Activated naive CD8-positive, alpha-beta T cell treated with anti-CD3 and anti-CD28 coated beads for 36 hours (primary cell): ENCODE measurements at places on chromosomes 5 and 9. TPM values are rescaled to one million over a fixed set of nuclear protein-coding genes. Genes with fewer than 3 reads are reported as not detected.

The TAS2R1 gene
- not detected for total RNA-seq

- H3K36me3 ChIP-seq = peaks cover 2% of the 10 kb centered on the region
- H3K27me3 ChIP-seq = no peaks in the 10 kb centered on the region
- no peak for DNase-seq
- H3K27ac ChIP-seq = no peak overlapping the region
- no peak overlapping the region for H3K4me3 ChIP-seq
Observed at GRCh38 chr9:21465859-21466518, 16.1 kb downstream of the IFNE start.

The PCDHA7 gene
- not detected for total RNA-seq

DNA sequence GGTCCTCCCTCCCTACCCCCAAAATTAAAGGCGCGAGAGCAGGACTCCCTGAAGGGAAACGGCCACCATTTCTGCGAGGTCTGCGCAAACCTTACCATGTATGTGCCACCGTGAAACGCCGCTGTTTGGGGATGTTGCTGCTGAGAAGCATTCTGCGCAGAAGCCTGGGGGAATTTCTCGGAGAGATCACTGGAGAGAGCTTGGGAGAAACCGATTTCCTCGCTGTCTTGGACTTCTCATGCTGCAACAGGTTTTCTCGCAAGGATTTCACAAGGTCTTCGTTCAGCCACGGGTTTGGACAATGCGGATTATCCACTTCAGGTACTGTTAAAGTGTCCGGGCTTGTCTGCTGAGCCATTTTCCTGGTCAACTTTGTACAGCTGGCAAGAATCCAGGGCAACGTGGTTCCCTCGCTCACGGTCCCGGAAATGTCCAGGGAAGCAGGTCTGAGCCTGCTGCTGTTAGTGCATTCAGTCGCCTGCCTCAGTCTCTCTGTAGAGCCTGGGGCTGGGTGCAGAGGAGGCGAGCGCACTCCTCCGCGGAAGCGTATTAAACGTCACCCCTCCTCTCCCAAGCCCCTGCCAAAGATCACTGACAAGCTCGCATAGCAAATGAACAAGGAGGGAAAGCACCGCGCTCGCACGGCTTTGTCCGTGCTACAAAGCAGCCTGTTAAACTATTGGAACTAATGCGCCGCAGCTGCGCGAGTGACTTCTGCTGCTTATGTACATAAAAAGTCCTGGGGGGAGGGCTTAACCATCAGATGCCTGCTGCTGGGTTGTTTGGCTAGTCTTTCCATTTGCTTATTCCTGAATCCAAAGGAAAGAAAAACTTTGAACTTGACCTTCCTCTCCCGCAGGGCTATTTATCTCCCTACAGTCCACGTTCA is 125.1 kb downstream of the PDE4D start:
- DNase-seq = peak; percentile 9
- H3K27ac ChIP-seq = no peak overlapping the region
- peak overlapping the region; percentile 56 for H3K4me3 ChIP-seq
- H3K4me1 ChIP-seq = peaks cover 10% of the 10 kb centered on the region

The SLC23A1 gene
- total RNA-seq = not detected

The C9orf78 gene
- total RNA-seq = 66.3 TPM

The SGCD gene
- total RNA-seq = not detected

DNA sequence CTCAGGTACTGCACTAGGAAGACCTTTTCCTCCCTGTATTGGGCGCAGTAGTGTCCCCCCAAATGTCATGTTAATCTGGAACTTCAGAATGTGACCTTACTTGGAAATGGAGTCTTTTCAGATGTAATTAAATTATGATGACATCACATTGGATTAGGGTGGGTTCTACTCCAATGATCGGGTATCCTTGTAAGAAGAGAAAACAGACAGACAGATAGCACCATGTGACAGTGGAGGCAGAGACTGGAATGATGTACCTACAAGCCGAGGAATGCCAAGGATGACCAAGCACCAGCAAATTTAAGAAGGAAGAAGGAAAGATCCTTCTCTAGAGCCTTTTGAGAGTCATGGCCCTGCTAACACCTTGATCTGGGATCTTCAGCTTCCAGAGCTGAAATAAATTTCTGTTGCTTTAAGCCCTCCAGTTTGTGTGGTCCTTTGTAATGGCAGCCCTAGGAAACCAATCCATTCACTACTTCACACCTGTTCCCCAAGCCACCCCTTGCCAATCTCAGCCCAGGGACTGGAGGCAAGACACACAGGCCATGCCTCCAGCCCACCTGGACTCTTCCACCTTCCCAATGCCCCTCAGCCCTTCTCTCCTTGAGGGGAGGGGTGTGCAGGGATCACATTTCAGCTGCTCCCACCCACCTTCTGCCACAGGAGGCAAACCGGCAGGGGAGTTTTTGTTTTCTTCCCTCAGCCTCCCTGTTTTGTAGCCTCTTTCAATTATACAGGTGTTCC is 1.6 kb downstream of the CCNJL start:
- no peaks in the 10 kb centered on the region for H3K36me3 ChIP-seq
- H3K27ac ChIP-seq = no peak overlapping the region
- DNase-seq = no peak
- peaks cover 4% of the 10 kb centered on the region for H3K4me1 ChIP-seq
- H3K27me3 ChIP-seq = peaks cover 74% of the 10 kb centered on the region

DNA sequence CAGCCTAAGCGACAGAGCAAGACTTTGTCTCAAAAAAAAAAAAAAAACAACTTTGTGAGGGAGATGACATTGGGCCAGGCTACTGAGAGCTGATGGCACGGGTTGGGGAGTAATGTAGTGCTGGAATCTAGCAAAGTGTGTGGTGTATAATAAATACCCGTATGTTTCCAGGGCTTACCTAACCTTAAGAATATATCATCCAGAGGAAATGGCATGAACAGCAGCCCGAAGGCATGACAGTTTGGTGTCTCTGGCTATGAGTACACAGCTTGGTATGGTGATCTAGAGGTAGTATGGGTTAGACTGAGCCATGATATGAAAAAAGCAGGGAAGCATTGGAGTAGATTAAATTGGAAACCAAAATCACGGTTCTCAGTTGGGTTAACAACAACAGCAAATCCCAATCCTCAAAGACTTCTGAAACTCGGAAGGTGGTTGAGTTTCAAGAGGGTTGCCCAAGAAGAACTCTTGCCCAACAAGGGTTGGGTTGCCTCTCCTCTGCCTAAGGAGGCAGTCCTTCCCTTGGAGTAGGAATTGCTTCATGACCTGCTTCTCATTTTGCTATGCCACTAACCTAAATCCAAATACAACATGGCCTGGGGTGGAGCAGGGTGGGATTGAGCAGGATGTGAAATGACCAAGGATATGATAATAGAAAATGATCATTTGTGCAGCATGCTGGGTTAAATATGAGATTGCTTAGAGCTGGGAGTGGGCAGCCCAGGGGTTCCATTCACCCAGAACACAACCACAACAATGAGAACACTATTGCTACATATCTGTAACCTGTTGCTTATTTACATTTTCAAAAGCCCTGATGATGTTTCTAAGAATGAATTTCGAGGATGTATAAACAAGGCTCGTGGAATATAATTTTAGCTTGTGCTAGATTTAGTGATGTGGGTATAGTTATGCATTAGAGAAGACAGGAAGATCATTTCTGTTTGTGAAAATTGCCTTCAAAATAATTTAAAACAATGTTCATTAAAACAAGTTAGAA is 64.6 kb upstream of the ZFR start:
- no peak overlapping the region for H3K4me3 ChIP-seq
- H3K27ac ChIP-seq = no peak overlapping the region
- H3K27me3 ChIP-seq = peaks cover 3% of the 10 kb centered on the region
- no peak for DNase-seq
- no peaks in the 10 kb centered on the region for H3K36me3 ChIP-seq

DNA sequence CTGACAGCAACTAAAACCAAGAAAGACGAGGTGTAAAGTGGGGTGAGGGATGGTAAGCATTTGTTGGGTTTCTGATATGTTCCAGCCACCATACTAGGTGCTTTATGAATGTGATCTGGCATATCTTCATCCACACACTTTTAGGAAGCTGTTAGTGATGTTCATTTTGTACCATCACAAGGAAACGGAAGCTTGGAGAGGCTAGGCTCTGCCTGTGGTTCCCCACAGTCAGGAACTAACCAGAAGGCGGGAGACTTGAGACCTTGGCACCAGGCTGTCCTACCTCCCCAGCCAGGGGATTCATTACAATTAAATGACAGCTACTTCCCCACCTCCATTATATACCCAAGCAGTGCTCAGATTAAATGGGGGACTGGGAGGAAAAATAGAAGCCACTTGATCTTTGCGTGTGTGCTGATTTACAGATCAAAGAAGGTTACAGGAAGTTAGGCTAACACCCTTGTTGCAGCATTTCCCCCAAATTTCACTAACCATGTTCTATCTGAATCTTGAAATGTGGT is 43.0 kb downstream of the SFXN1 start:
- H3K27ac ChIP-seq = peak overlapping the region; percentile 100
- H3K27me3 ChIP-seq = no peaks in the 10 kb centered on the region
- peak; percentile 60 for DNase-seq
- peaks cover 88% of the 10 kb centered on the region for H3K36me3 ChIP-seq

The PNPLA7 gene
- total RNA-seq = 2.5 TPM

DNA sequence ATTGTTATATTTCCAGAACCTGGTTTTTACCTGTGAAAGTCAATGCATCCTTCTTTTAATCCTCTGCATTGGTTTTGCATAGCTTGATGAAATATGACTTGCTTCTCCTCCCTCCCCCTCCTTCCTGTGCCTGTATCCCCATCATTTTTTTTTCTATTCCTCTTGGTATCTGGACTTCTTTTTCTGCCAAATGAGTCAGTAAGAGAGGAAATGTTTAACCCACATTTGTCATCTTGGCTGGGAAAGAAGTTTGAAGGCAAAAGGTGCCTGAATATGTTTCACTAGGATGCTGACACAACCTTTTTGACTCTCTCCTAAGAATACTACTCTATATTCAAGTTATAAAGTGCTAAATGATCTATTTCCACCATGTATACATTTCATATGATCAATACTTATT is 35.5 kb upstream of the CDKN2B start:
- H3K4me1 ChIP-seq = peaks cover 27% of the 10 kb centered on the region
- no peak for DNase-seq
- H3K4me3 ChIP-seq = no peak overlapping the region

DNA sequence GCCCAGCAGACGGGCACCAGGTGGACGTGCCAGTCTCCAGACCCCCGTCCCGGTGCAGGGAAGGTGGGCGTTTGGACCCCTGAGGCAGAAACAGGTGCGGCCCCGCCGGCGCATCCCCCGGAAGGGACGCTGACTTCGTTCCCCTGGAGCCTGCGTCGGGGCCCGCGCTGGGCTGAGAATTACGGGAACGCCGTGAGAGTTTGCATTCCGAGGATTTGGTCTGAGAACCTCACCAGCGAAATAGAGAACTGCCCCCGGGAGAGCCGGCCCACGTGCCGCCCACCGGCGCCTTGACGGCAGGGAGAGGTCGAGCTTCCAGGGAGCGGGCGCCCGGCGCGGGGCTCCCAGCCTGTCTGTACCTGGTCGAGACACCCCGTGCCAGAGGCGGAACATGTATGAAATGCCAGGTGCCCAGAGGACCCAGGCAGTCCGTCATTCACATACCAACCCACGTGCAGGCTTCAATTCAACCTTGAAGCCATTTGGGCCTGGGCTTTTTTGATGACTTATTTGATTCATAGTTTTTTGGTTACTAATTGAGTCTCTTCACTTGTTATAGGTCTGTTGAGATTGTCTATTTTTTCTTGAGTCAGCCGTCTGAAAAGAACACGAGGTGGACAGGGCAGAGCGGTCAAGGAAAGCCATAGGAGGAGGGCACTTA is 877 bp upstream of the CAMSAP1 start:
- H3K36me3 ChIP-seq = peaks cover 60% of the 10 kb centered on the region
- peaks cover 33% of the 10 kb centered on the region for H3K4me1 ChIP-seq
- no peaks in the 10 kb centered on the region for H3K27me3 ChIP-seq
- H3K4me3 ChIP-seq = peak overlapping the region; percentile 81

- H3K27me3 ChIP-seq = peaks cover 7% of the 10 kb centered on the region
- no peaks in the 10 kb centered on the region for H3K36me3 ChIP-seq
- DNase-seq = no peak
Observed at GRCh38 chr5:158880483-158881001, 219.2 kb downstream of the EBF1 start.

DNA sequence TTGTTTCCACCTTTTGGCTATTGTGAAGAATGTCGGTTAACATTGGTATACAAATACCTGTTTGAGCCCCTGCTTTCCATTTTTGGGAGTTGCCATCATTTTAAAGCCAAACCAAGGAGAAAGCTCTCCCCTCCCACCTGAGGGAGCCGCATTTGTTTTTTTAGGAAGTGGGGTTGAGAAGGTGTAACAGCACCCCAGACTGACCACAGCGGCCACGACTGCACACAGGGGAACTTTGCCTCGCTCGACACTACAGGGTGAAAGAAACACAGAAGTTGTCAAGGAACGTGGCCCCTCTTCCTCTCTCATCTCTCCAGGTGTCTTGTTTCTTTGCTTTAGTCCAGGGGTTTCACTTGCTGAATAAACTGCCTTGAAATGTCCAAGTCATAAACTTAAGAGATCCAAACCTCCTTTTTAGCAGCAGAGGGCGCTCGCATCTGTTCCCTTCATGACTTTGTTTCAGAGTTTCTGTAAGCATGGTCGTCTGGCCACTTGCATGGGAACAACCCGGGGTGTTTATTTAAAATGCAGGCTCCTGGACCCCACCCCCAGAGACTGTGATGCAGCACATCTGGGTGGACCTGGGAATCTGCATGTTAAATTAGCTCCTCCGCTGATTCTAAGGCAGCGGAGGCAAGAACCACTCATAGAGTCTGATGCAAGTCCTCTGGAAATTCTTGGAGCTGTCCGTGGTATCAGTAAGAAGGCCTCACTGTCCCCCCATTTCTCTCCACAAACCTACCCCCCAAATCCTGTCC is 2.1 kb upstream of the TTLL11 start:
- peaks cover 33% of the 10 kb centered on the region for H3K4me1 ChIP-seq
- peaks cover 13% of the 10 kb centered on the region for H3K36me3 ChIP-seq
- peaks cover 23% of the 10 kb centered on the region for H3K27me3 ChIP-seq
- H3K27ac ChIP-seq = no peak overlapping the region

- DNase-seq = no peak
- H3K4me1 ChIP-seq = no peaks in the 10 kb centered on the region
- no peaks in the 10 kb centered on the region for H3K27me3 ChIP-seq
- no peak overlapping the region for H3K27ac ChIP-seq
- H3K4me3 ChIP-seq = no peak overlapping the region
Observed at GRCh38 chr5:179314606-179315355, 30.5 kb downstream of the ADAMTS2 start.

- peak overlapping the region; percentile 90 for H3K27ac ChIP-seq
- peak overlapping the region; percentile 47 for H3K4me3 ChIP-seq
- peaks cover 51% of the 10 kb centered on the region for H3K4me1 ChIP-seq
- DNase-seq = peak; percentile 68
- peaks cover 13% of the 10 kb centered on the region for H3K36me3 ChIP-seq
Observed at GRCh38 chr5:91311697-91312501, 71.2 kb downstream of the ARRDC3 start.

DNA sequence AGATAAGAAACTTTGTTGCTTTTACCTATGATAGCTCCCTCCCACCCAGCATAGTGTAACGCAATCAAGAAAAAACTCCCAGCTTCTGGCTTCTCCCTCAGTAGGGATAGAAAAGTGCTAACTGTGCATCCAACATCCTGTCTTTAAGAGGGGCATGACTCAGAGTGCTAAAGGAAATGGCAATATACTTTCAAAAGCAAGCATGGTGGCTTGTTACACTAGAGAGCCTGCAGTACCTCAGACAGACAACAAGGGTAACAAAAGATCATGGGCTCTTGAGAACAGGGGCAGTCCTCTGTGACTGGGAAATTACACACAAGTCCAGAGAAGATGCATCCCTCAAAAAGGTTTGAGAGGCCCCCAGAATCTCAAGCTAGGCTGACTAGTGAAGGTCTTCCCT is 37.8 kb downstream of the PRELID2 start:
- no peaks in the 10 kb centered on the region for H3K36me3 ChIP-seq
- no peaks in the 10 kb centered on the region for H3K4me1 ChIP-seq
- no peaks in the 10 kb centered on the region for H3K27me3 ChIP-seq
- no peak overlapping the region for H3K27ac ChIP-seq
- H3K4me3 ChIP-seq = no peak overlapping the region

The CBY3 gene
- total RNA-seq = 1.1 TPM
